NCI-H748 treated with DMSO at 0.1 percent for 48 hours (cell line): ENCODE measurements at places on chromosomes 12 and 14.

GRCh38 chr14:80862983-80863382 lies 78.6 kb downstream of the CEP128 start:
- DNase-seq = no peak

DNA sequence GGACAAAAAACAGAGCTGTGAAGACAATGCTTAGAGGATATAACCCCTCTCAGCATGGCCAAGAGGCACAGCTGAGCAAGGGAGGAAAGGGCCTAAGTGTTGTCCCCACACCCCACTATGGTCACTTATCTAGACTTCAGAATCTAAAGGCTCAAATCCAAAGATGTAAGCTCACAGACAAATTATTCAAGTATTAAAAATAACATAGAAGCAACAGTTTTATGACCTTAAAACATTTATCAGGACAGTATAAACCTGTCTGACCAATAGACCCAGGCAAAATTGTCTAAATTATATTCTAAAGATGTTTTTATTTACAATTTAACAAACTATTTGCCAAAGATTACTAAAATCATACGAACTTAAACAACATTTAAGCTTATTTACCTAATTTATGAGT lies 28.1 kb upstream of the PRICKLE1 start:
- DNase-seq = no peak

GRCh38 chr14:92759300-92759678 lies 10.9 kb upstream of the LGMN start:
- no peak for DNase-seq

GRCh38 chr12:57180321-57180989 lies 33.0 kb upstream of the LRP1-AS start:
- DNase-seq = no peak

DNA sequence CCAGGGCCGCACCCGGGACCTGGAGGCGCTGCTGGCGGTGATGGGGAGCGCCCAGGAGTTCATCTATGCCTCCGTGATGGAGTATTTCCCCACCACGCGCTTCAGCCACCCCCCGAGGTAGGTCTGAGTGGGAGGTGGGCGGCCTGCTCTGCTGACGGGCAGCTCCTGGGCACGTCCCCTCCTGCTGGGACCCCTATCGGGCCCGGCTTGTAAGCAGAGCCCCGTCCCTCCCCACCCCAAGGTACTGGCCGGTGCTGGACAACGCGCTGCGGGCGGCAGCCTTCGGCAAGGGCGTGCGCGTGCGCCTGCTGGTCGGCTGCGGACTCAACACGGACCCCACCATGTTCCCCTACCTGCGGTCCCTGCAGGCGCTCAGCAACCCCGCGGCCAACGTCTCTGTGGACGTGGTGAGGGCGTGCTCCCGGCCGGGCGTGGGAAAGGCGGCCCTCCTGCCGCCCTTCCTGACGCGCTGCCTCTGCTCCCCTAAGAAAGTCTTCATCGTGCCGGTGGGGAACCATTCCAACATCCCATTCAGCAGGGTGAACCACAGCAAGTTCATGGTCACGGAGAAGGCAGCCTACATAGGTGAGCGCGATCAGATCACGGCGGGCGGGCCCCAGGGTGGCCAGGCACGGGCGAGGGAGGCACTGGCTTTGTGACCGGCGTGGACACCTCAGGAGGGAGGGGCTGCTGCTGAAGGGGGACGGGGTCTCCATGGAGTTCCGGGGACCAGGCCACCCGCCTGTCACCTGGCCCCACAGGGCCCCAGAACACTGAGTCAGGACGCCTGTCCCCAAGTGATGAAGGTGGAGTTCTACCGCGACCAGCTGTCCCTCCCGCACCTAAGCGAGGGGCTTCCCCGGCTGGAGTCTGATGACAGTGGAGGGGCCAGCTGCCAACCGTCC lies 7.3 kb downstream of the PLD4 start:
- DNase-seq = no peak

GRCh38 chr12:94242901-94243300 lies 94.5 kb downstream of the PLXNC1 start:
- DNase-seq = no peak

DNA sequence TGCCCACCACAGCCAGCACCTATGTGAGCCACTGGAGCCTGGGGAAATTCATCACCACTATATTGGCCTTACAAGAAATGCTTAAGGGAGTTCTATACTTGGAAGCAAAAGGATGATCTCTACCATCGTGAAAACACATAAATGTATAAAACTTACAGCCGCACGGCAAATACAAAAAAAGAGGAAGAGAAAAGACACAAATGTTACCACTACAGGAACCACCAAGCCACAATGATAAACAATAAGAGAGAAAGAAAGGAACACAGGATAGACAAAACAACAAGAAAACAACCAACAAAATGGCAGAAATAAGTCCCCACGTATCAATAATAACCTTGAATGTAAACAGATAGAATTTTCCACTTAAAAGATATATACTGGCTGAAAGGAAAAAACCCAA lies 267.5 kb downstream of the TMEM121 start:
- no peak for DNase-seq

DNA sequence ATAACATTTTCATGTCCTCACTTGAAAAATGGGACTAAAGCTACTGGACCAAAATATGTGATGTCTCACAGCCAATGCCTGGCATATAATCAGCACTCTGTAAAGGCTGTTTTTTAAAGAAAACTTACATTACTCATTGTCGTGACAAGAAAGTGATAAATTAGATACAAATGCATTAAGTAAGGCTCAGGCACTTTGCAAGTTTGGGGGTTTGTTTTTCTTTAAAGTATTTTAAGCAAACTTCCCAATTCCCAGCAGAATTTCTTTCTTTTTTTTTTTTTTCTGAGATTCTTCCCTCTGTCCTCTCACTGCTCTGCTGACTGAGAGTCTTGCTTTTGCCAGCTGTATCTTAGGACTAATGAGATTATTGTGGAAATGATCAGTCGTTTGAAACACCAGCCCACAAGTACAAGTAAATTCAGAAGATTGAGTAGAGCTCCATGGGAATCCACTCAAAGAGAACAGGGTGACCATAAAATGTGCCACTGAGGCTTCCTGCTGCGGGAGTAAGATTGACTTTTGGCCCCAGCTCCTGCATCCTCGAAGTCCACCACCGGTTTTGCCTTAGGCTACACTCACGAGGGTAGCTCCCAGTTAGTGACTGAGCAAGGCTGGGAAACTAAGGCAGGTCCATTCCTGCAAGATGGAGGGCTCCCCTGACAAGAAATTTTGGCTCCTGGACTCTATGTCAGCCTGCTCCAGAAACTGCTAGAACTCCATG lies 82.8 kb downstream of the TMTC1 start:
- no peak for DNase-seq

- no peak for DNase-seq
These were observed 8.9 kb upstream of the YBX3 start for GRCh38 chr12:10732066-10732465.

DNA sequence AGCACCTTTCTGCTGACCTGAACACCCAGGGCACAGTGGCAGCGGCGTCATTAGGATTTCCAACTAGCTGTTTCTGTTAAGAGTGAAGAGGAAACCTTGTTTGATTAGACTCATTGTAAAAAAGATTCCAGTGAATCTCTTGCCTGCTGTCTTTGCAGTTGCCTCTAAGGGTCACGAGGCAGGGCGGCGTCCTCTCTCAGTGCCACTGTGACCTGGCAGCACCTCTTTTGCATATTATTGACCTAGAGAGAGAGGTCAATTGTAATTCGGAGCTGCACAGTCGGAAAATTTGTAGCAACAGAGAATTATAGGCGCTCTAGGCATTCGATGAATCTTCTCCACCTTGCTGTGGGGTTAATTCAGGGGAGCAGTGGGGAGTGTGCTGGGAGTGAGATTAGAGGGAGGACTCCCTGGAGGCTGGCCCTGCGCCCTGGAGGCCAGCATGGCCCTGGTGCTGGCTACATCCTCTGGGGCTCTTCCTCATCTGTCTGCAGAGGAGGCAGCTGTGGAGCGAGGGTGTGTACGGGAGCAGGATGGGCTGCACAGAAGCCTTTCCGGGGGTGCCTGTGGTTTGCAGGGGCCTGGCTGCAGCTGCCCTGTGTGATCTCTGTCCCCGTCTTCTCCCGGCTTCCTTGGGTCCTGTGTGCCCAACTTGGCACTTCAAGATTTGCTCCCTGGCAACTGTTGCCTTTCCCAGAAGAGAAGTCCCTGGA lies 14.3 kb downstream of the PACS2 start:
- no peak for DNase-seq

DNA sequence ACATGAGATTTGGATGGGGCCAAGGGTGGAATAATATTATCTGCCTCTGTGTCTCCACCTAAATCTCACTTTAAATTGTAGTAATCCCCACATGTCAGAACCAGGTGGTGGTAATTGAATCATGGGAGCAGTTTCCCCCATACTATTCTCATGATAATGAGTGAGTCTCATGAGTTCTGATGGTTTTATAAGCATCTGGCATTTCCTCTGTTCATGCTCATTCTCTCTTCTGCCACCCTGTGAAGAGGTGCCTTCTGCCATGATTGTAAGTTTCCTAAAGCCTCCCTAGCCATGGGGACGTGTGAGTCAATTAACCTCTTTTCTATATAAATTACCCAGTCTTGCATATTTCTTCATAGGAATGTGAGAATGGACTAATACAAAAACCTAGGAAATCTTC lies 29.9 kb downstream of the TSPAN19 start:
- no peak for DNase-seq

DNA sequence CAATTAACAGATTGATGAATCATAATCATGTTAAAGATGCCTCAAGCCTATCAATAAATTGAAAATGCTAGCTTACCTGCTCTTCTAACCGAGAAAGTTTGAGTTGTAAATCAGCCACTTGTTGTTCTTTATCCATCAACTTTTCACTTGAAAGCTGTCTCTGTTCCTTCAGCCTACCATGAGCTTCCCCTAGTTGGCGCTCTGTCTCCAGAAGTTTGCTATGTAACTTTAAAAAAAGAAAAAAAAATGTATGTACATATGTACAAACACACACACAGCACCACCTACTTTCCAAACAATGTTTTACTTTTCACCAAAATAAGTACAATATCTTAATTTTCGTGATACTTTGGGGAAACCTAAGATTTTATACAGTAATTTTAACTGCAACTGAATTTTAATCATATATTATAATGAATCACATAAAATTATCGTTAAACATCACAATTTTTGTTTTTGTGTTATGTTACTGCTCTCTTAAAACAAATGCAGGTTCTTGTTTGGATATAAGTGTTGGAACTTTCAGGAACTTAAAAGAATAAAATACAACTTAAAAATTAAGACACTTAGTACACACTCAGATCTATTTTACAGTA lies 101.2 kb downstream of the EEA1 start:
- DNase-seq = no peak

DNA sequence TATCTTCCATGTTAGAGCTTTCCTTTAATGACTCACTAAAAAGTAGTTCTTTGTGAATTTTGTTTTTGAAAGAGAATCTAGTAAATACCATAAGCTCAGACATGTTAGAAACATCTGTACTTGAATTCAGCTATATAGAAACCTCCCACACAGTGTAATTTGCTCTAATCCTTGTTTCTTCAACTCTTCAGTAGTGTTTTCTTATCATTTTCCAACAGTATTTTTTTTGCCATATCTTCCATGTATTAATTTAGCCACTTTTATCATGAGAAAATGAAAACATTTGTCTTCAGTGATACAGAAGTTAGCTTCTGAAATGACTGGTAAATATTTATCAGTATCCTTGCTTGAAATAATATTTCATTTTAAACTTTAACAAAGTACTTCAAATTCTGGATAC lies 73.6 kb downstream of the ARID2 start:
- DNase-seq = no peak

- no peak for DNase-seq
These were observed 108.6 kb upstream of the TTC7B start for GRCh38 chr14:90924621-90925340.

GRCh38 chr12:112992541-112993398 lies 14.5 kb downstream of the OAS2 start:
- peak; percentile 62 for DNase-seq

- no peak for DNase-seq
These were observed 62.2 kb downstream of the SOX5 start for GRCh38 chr12:23887055-23887835.

DNA sequence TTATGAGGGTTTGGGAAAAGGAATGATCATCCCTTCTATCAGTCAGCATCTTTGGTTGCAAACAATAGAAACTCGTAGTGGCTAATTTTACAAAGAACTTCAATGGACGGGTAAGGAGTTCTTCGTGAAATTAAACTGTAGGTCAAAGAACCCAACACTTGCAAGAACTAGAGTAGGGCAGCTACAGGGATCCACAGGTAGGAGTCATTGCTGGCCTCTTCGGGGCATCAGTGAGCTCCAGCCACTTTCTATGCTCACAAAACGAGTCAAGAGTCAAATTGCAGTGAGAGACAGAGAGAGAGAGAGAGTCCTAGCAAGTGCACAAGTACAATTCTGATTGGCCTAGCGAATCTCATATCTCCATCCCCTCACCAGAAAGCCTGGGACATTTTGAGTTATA lies 29.9 kb upstream of the OTX2 start:
- no peak for DNase-seq

DNA sequence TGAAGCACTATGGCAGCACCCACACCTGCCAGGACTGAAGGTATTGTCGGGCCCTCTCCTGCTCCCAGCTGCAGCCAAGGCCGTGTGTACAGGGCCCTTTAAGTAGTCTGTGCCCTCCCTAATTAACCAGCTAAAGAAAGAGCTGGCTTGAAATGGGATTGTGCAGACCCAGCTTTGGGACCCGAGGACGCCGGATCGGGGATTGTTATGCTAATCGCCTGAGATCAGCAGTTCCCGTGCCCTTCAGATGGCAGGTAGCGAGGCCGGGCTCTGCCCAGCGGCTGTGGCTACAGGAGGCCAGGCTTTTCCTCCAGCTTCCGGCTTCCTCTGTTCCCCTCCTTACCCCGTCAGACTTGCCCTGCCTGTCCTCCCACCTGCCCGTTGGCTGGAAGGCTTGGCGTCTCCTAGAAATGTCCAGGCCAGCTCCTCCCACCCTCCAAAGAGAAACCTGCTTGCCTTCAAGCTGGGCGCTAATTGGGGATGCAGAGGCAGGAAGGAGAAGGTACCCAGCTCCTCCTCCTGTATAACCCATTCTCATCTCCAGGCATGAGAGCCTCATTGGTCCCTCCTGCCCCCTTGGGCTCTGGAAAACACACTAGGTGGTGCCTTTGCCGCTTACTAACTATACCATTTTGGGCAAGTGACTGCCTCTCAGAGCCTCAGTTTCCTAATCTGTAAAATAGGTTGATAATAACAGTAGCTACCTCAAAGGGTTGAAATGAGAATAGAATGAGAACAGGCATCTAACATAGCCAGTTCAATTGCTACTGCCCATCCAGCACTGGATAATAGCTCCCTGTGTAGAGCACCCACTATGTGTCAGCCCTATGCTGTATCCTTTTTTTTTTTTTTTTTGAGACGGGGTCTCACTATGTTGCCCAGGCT lies 25.8 kb upstream of the MSI1 start:
- peak; percentile 14 for DNase-seq

- DNase-seq = no peak
These were observed 36.1 kb upstream of the ANKRD9 start for GRCh38 chr14:102545461-102546265.
